Activated gamma-delta T cell treated with Interleukin-2 at 50 U/mL for 16 hours (primary cell): ENCODE measurements at places on chromosomes 2 and 18.
A peak's percentile ranks its signal among the peaks of the same experiment; 100 is the strongest.

- peak; percentile 35 for DNase-seq
Observed at GRCh38 chr2:88765154-88765888, 73.8 kb downstream of the RPIA start.

DNA sequence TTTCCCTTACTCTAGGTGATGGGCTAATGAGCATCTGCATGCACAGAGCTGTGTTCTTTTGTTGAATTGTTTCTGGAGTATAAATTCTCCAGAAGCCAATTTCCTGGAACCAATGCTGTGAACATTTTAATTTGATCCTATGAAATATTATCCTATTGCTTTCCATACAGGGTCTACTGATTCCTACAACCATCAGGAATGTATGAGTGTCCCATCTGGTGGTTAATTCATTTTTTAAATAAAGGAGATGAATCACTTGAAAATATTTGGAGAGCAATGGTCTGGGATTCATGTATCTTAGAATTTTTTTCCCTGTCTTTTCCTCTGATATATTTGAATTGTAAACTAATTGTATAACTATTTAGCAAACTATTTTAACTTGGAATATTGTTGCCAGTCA lies 14.0 kb downstream of the KIF5C start:
- no peak for DNase-seq

GRCh38 chr18:63975628-63976027 lies 5.7 kb downstream of the SERPINB8 start:
- no peak for DNase-seq

DNA sequence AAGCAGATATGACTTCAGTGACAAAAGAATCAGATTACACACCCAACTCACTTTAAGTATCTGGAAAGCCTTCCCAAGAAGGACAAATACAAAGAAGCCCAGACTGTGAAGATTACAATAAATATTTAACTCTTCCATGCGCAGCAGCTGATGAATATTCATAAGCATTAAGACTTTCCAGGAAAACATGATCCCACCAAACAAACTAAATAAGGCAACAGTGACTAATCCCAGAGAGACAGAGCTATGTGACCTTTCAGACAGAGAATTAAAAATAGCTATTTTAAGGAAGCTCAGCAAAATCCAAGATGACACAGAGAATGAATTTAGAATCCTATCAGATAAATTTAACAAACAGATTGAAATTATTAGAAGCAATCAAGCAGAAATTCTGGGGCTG lies 108.2 kb upstream of the UBE2E3 start:
- no peak for DNase-seq

DNA sequence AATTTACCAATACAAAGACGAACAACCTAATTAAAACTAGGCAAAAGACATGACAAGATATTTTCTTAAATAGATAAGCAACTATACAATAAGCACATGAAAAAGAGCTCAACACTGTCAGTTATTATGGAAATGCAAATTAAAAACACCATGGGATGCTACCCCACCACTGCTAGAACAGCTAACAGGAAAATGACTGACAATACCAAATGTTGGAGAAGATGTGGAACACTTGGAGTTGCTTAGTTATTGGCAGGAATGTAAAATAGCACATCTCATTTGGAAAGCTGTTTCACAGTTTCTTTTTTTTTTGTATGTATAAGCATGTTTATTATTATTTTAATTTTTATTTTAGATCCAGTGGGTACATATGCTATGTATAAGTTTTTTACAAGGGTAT lies 84.4 kb downstream of the CYRIA start:
- no peak for DNase-seq

GRCh38 chr2:53211201-53211774 lies 556.3 kb upstream of the CHAC2 start:
- no peak for DNase-seq

DNA sequence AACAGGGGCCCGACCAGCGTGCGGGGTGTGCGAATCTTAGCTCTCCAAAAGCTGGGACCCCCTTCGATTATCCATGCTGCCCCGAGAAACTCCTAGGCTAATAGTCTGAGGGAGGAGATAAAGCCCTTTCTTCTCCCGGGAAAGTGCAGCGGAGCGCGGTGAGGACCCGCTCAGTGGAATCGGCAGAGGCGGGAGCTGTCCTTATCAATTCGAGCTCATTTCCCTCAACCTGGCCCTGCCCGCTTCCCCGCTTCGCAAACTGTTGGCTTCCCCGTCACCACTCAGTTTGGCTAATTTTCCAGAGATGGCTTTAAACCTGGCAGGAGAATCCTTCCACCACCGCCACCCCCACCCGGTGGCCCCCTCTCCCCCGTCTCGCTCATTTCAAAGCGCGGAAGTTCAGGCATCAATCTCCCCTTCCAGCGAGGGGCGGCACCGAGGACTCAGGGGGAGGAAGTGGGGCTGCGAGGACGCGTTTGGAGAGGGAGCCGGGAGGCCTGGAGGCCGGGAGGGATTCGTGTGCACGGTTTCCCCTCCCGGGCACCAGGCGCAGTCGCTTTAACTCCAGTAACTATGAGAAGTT lies 1.6 kb downstream of the KLHL14 start:
- no peak for DNase-seq

GRCh38 chr2:44362207-44363015 lies 664 bp downstream of the CAMKMT start:
- DNase-seq: peak; percentile 25

DNA sequence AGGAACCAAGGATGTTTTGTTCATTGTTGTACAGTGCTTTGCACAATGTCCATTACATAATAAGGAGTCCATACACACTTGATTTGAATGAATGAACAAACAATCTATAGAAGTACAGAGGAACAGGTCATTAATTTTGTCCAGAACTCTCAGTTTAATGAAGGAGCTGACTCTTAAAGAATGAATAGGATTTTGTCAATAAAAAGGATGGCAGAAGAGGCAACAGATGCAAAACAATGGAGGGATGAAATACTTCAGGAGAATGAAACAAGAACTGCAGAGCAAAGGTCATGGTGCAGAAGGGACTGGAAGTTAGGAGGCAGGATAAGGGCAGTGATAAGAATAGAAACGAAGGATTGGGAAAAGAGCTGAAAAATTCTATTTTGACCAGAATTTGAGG lies 28.7 kb upstream of the COL5A2 start:
- no peak for DNase-seq

GRCh38 chr2:202148515-202149154 lies 75.6 kb downstream of the KIAA2012 start:
- DNase-seq: no peak

DNA sequence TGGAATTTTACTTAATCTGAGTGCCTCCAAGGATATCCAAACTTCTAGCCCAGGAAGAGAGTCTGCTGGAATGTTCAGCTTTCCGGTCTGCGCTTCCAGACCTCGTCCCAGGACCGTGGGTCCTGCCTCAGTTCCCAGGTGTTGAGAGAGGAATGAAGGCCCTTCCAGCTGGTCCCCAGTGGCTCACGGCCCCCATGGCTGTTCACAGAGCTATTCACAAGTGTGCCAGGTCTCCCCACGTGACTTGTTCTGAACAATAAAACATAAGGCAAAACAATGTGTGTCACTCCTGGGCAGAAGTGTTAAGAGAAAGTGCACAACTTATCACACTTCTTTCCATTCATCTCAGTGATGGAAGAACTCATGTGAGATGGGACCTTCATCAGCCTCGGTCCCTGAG lies 20.1 kb upstream of the TEX51 start:
- no peak for DNase-seq

DNA sequence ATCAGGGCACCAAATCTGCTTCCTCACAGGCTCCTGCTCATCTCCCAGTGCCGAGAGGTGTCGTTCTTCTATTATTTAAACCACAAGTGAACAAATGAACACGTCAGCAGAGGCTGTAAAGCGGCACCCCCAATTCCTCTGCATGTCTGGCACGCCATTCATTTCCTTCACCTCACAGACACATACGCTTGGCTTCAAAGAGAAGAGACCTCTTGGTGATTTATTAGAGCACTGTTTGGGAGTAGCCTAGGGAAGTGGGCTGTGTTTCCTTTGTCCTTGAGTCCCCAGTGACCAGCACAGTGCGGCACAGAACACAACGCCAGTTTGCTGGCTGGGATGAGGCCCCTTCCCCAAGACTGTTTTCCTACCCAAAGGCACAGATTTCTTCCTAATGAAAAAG lies 184.3 kb upstream of the REV1 start:
- no peak for DNase-seq

DNA sequence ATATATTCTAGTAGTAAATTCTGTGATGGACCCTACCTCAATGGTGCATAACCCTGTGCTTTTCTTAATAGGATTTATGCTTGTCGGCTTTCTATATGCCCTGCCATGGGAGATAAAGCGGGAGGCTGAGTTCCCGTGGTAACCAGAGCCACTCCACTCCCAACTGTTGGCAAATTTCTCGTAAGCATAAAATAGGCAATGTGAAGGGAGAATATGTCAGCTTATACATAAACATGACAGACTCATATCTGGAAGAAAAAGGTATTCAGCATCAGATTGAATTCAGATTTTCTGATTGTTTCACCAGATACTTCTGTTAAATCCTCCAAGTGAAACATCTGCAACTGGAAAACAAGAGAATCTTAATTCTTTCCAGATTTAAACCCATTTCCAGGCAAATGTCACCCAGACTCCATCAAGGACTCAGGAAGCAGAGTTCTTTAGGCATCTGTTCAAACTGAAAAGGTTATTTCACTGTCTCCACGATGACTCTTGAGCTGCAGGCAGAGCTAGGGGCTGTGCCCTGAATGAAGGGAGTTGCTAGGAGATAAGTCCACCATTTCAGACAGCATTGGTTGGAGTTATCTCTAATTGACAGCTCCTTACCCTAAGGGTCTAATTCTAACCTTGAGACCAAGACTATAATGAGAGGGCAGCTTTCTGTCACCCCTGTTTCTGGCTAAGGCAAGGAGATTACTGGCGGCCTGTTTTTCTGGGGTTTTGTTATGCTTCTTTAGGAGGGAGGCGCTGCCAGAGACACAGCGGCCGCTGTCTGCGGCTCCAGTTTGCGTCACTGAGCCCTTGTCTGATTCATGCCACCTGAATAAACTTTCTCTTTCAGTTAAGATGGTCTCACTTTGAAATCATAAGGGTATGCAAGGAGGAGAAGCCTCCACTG lies 381.3 kb downstream of the SOX11 start:
- no peak for DNase-seq

GRCh38 chr18:68555879-68556301 lies 159.0 kb downstream of the TMX3 start:
- no peak for DNase-seq

DNA sequence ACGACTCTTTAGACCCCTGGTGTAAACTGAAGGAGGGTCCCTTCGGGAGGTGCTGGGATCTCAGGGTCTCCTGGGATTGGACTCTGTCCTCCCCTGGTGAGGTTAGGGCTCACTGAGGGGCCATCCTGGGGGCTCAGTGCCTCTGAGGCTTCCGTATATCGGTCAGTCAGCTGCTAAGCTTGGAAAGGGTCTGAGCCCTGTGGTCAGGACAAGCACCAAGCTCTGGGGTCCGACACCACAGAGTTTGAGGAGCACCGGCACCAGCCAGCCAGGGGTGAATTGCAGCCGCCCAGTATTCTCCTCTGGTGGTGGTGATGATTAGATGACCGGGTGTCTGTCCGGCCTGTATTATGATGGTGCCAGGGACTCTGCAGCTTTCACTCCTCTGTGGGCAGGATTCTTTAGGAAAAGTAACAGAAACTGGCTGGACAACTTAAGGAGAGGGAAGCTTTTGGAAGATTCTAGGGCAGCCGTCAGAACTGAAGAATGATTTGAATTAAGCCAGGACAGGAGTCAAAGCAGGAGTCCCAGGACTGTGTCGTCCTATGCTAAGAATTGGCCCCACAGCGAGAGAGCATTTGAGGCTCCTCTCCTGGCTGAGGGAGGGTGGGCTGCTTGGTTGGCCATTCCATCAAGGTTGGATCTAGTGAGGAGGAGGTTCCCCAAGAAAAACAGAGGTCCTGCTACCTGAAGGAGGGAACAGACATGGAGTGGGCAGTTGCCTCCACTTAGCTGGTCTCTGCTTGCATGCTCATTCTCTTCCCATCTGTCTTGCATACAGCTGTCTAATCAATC lies 158.6 kb upstream of the HS6ST1 start:
- DNase-seq: no peak

DNA sequence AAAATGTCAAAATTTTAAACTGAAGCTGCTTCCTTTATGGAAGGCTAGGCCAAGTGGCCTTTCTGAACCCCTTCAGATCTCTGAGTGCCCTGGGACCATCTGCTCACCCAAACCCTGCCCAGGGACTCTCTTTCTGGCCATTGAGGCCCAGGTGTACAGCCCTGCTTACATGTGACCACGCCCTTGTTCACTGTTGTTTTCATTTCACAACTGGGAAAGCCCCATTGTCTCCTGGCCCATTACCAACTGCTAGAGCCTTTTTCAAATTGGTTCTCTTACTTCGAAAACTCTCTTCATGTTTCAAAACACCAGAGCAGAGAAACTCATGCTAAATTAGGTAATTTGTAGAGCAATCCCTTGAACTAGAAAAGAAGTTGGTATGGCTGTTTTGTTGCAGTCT lies 219.5 kb upstream of the TANK start:
- no peak for DNase-seq

- no peak for DNase-seq
Observed at GRCh38 chr2:31193806-31194205, 23.5 kb downstream of the CAPN14 start.

DNA sequence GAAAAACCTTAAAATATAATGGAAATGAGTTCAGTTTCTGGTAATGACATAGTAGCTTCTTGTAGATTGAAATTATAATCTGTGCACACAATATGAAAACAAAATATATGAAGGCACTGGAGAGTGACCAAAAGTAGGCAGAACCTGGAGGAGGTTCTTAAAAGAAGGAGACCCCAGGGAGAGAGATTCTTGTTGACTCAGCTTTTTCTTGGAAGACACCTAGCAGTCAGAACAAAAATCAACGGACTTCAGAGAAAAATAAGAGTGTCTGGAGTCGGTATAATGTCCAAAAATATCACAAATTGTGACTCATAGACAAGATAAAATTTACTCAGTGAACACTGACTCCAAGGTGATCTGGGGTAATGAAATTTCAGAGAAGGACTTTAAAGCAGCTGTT lies 286.5 kb downstream of the CCDC178 start:
- no peak for DNase-seq

DNA sequence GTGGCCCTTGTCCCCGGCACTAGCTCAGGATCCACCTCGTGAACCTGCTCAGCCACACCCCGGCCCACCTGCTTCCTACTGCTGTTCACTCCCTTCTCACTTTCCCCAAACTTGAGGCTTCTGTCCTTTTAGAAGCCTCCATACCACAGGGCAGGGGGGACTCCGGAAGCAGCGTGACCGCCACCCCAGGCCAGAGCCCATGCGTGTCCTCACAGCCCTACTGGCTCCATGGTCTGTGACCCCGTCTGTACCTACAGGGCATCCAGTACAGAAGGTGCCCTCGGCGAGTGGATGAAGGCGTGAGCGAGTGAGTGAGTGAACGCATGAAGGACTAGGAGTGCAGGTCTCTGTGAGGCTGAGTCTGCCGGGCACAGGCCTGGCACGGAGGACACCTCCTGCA lies 253.2 kb downstream of the TWIST2 start:
- no peak for DNase-seq

GRCh38 chr2:10579876-10580514 lies 109.8 kb downstream of the NOL10 start:
- no peak for DNase-seq
